ENCODE measurements at places on chromosomes 4 and X. TPM values are rescaled to one million over a fixed set of nuclear protein-coding genes. Genes with fewer than 3 reads are reported as not detected.

GRCh38 chrX:48153769-48154168 lies 23.3 kb downstream of the SPACA5B start:
- DNase-seq, result no peak

The DCK gene
- total RNA-seq, result 12.2 TPM

The DRD5 gene
- total RNA-seq, result not detected

- DNase-seq, result no peak
Measured at GRCh38 chr4:101458914-101459313, 111.6 kb upstream of the PPP3CA start.

GRCh38 chr4:150717952-150718351 lies 136.0 kb downstream of the MAB21L2 start:
- no peak for DNase-seq

DNA sequence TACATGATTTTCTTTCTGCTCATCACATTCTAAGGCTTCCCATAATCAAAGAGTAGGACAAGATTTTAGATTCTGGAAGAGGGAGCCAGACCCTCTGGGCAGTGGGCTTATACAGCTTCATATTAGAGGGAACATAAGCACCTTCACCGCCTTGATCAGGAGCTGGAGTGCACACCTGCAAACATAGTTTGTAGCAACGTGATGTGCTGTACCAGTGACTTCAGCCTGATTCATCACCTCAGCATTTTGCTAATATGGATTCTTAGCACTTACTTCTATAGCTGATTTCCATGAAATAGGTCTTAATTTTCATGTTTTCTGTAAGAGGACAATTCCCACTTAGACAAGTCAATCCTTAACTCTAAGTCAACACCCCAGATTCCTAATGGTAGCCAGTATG lies 36.7 kb downstream of the PCDH18 start:
- DNase-seq, result no peak

DNA sequence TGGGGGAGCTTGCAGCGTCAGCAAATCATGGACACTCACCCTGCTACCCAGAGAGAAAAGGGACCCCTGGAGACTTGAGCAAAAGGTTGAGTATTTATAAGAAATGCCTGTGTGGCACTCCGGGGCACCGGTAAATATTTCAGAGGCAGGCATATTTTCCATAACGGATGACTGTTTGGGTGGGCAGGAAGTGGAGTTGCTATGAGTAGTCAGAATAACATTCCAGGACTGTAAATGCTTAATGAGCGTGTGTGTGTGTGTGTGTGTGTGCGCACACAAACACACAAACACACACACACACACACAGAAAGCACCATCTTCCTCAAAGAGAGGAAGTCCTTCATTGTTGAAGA lies 74.6 kb downstream of the MXRA5 start:
- DNase-seq, result peak; percentile 96

DNA sequence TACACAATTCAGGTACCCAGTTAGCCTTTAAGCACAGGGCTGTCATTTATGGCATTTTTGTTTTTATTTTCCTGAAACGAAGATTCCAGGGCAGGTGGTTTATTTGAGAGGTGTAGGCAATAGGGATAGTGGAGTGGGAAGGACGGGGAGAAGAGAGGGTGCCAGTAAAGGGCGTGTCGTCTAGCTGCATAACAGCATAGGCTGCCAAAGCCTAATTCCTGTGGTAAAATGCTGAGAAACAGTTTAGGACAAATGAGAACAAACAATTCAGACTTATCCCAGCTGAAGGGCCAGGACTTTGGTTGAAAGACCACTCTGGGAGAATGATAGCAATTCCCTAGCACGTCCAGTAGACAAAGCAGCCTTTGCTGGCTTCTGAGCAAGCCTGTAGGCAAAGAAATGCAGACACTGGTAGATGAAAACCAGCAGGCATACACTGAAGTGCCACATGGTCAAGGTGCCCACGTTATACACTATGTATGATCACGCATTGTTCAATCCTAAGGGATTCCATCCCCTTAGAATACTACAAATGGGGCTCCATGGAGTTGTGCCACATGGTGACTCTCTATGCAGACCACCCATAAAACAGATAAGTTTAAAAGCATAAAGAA lies 70.6 kb downstream of the PKD2 start:
- DNase-seq, result peak; percentile 79

GRCh38 chr4:123956204-123956603 lies 559.6 kb downstream of the SPRY1 start:
- no peak for DNase-seq

- DNase-seq, result no peak
Measured at GRCh38 chrX:21158678-21159077, 215.5 kb upstream of the CNKSR2 start.

GRCh38 chrX:6169407-6169806 lies 59.3 kb downstream of the NLGN4X start:
- DNase-seq, result no peak

The GATB gene
- 16.9 TPM for total RNA-seq

DNA sequence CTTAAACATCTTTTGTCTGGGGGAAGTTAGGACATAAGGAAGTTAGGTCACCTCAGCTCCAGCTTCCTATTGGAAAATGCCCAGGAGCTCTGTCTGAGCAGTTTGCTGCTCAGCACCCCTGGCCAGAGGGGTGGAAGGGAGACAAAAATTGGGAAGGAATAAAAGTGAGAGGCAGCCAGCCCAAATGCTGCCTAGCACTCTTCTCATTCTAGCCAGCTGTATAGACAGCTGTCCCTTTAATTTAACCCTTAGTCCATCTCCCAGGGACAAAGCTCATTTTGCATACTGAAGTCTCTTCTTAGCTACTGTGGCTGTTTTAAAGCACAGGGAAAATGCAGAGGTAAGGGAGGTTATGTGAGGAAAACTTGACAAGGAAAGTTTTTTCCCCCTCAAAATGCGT lies 89.5 kb upstream of the CITED1 start:
- no peak for DNase-seq

The RAB39B gene
- 3.0 TPM for total RNA-seq

DNA sequence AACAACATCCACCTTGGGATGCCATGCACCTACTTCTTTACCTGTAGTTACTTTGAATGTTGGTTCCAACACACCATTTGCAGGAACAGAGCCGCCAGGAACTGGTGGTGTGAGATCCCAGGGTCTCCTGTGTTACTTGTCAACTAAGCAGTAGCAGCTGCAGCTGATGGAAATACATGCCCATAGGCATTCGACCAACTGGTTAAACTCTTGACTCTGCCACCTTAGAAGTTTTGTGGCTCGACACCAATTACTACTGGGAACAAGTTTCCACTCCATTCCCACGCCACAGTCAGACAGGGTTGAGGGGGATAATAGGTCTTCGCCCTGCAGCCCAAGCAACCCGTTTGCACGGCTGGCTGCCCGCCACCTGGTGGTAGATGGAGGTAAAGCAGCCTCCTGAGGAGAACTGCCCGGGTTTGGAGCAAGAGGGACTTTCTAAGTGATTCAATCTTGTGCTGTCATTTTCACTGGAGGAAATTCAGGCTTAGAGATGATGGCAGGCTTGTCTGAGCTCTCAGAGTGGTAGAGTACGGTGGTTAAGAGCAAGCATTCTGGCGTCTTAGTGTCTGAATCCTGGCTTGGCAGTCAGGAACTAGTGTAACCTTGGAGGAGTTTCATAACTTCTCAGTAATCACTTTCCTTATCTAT lies 119.1 kb upstream of the TRIM2 start:
- DNase-seq, result peak; percentile 62

DNA sequence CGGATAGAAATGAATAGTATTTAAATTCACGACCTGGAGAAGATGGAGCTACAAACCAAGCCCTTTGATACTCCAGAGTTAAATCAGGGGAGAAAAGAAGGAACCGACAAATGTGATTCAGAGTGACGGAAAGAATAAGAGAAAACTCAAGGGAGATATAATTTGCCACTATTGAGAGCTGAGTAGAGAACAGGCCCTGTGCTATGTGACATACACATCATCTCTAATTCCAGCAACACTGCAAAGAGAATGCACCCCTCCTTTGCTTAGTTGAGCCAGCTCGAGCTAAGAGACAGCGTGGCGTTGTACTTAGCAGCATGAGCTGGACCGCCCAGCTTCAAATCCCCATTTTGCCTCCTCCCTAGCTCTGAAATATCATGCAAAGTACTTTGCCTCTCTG lies 266.4 kb upstream of the TENM3 start:
- no peak for DNase-seq

The ALB gene
- not detected for total RNA-seq

- peak; percentile 0 for DNase-seq
Measured at GRCh38 chrX:129359269-129359668, 164.0 kb downstream of the SMARCA1 start.

DNA sequence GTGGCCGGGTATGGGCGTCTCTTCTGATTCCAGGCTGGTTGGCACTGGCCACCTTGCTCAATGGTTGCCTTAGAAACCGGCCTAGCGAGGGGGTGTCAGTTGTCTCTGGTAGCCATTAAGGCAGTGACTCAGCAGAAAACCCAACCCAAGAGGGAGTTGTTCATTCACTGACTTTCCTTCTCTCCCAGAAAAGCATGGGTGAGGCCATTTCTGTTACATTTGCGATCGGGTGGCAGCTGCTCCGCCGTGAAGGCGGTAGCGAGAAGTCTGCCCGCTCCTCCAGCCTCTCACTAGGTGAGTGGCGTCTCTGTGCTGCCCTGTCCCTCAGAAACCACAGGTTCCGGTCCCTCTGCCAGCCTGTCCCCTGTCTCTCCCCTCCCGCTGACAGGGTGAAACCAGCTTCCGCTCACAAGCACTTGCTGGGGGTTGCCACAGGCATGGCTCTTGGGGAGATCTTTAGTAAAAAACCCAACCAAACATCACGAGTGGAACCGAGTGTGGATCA lies 17.4 kb downstream of the IRAK1 start:
- DNase-seq, result peak; percentile 48

DNA sequence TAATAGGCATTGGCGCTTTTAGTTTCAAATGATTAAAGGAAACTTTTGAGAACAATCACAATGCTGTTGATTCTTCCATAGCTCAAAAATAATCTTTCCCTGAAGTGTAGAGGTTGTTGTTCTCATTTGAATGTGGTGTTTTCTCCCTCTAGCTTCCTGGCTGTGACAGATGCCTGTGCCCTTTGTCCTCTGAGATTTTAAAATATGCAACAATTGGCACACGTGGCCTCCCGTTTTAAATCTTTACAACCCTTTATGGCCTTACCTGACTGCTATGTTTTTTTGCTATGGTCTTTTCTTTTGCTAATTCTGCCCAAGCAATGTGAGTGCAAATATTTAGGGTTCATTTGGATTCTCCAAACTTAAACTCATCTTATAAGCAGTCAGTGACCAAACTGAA lies 22.9 kb upstream of the CASK start:
- no peak for DNase-seq

DNA sequence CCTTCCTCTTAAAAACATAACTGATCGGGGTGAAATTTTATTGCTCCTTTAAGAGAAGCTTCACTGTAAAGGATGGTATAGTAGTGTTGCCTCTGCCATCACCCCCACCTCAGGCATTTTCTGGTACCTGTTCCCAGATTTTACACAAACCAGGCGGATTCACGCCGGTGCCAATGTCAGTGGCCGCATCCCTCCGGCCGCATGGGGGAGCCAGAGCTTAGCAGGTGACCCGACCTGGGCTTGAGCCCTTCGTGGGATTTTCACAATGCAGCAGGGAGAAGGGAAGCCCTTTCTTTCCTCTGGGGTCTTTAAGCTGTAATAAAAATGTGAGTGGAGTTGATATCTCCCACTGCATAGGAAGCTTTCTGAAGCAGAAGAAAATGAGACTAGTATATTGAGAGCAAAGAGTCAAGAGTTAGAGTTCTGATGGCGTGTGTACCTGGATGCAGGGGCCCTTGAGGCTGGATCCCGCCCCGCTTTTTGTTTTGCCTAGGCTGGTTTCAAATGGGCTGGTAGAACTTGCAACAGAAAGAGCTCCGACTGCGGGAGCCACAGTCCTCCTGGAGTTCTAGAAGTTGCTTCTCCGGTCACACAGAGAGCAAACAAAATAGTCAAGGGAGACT lies 59.4 kb downstream of the POLR2B start:
- DNase-seq, result no peak

The TCEAL6 gene
- total RNA-seq, result not detected

- no peak for DNase-seq
Measured at GRCh38 chr4:142314247-142314646, 531.9 kb downstream of the INPP4B start.

Measured in fibroblast of lung (primary cell).